ENCODE measurements at places on chromosomes 11 and 22. TPM values are rescaled to one million over a fixed set of nuclear protein-coding genes. Genes with fewer than 3 reads are reported as not detected.

SMC1B gene
- not detected for total RNA-seq

CD3E gene
- not detected for total RNA-seq

BIRC3 gene
- total RNA-seq: 0.50 TPM

TESMIN gene
- 4.9 TPM for total RNA-seq

SLC22A6 gene
- total RNA-seq: not detected

CCDC81 gene
- 3.4 TPM for total RNA-seq

MAPK8IP2 gene
- 0.14 TPM for total RNA-seq

SLC37A2 gene
- total RNA-seq: 3.7 TPM

LRRC75B gene
- 1.2 TPM for total RNA-seq

BRSK2 gene
- 0.35 TPM for total RNA-seq

DNA sequence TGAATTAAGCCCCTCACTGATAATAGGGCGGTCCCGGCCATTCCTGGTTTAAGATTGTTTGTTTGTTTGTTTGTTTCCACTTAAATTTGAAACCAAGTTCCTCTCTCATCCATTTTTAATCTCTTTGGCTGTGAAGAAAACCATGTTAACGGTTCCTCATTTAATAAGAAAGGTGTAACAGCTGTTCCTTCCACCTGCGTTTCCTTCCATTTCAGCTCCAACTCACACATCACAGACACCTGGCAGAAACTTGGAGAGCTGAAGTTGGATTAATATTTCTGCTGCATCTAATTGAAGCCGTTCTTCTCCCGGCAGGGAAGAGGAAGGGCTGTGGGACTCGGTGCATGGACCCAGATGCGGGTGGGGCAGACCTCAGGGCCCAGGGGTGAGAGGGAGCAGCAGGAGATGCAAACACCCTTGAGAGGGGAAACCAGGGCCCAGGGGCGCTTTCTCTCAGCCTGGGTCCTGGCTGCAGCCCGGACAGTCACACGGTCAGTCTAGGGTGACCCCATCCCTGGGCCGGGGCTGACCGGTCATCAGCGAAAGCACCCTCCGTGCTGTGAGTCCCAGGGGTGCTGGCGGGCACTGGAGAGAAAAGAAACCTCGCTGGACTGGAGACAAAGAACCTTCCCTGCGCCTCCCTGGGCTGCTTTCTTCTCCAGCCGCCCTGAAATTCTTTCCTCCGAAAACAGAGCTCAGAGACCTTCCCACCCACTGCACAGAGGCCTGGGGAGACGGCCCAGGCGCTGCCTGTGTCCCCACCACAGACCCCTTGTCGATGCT lies 242.0 kb downstream of the BRD1 start:
- no peak for DNase-seq

- DNase-seq: no peak
These were observed 112.3 kb downstream of the TMPRSS5 start for GRCh38 chr11:113593698-113594308.

DNA sequence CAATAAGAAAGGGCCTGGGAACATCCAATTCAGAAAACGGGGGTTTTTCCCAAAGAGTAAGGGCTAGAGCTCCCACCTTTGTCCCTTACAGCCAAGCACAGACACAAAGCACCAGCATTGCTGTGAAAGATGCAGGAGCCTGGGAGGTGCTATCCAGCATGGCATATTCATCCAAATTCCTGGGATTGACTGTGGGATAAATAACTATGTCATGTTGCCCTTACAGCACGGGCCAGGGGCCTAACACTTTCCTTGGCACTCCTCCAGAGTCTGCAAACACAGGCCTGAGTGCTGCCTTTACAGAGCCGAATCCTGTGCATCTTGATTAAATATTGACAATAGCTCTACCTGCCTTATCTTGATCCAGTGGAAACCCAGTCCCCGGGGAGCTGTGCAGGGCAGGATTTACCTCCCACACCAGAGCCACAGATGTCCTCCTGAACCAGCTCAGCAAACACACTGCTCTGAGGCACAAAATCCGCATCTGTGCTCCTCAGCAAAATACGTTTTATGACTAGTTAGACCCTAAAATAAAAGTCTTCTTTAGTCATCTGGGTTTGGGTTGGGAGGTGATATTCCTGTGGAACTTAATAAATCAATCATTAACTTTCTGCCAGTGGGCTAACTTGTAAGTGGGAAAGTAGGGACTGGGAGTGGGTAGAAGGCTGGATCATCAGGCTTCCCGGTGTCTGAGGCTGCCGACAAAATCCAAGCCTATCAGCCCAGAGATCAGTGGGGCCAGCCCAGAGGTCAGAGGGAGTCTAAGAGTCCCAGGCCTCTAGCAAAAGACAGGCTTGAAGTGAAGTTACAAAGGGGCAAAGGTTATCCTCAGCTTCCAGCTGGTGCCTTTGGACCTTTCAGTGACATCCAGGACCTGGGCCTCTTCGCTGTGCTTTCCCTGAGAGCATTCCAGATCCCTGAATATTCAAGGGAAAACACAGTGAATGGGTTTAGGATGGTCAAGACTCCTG lies 36.5 kb downstream of the POU2AF3 start:
- no peak for DNase-seq

GRCh38 chr11:108825381-108825780 lies 160.5 kb downstream of the DDX10 start:
- DNase-seq: no peak

- no peak for DNase-seq
These were observed 7.6 kb upstream of the CCKBR start for GRCh38 chr11:6251990-6252473.

- no peak for DNase-seq
These were observed 38.0 kb downstream of the HORMAD2 start for GRCh38 chr22:30118291-30118690.

DNA sequence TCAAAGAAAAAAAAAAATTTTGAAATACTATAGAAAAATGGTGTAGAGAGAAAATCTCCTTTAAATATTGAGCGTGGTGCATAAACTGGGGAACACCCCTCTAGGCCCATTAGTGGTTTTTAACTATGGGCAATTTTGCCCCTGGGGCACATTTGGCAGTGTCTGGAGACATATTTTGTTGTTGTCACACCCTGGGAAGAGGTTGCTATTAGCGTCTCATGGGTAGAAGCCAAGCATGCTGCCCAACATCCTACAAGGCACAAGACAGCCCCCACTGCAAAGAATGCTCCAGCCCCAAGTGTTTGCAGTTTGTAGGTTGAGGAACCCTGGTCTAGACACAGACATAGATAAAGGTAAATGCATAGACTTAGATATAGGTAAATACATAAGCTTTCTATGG lies 92.6 kb downstream of the KIAA1671 start:
- DNase-seq: no peak

DNA sequence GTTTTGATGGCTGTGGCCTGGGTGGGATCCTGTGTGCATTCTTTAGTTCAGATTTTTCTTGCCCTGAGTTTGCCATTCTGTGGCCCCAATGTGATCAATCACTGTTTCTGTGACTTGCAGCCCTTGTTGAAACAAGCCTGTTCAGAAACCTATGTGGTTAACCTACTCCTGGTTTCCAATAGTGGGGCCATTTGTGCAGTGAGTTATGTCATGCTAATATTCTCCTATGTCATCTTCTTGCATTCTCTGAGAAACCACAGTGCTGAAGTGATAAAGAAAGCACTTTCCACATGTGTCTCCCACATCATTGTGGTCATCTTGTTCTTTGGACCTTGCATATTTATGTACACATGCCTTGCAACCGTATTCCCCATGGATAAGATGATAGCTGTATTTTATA lies 620 bp downstream of the OR4C16 start:
- DNase-seq: no peak

GRCh38 chr11:34416766-34417165 lies 22.0 kb upstream of the CAT start:
- DNase-seq: no peak

DNA sequence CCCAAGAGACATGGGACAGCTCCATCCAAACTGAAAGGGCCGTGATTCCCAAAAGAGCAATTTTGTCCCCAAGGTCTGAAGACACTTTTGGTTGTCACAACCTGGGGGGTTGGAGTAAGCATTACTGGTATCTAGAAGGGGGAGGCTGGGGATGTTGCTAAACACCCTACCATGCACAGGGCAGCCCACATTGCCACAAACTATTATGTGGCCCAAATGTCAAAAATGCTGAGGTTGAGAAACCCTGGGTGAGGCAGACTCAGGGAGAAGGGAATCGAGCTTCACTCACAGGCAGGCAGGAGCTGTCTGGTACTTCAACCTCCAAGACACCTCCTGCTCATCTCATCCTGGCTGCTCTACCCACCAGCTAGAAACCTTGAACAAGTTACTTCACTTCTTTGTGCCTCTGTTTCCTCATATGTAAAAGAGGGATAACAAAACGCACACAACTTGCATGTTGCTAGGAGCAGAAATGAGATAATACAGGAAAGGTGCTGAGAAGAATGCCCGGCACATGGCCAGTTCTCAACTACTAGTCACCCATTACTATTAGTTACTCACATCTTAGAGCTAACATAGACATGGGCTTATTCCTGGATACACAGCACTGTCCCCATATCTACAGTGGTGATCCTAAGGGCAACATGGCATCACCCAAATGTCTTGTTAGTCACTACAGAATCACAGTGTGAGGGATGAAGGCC lies 8.8 kb downstream of the SERPIND1 start:
- DNase-seq: no peak

DNA sequence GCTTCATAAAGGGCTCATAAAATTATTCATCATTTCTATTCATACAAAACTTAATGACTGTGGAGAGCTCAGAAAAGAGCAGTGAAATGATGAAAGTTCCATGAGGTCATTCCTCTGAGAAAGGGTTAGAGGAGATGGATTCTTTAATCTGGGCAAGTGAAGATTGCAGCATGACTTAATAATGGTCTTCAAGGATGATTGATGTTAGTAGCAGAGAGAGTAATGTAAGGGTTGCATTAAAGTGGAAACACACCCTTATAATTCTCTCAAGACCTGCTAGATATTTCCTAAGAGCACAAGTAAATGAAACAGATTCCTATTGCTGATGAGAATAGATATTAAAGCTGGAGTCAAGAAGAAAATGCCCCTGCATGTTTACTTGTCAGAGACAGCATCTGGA lies 711.6 kb upstream of the ANO5 start:
- DNase-seq: no peak

DNA sequence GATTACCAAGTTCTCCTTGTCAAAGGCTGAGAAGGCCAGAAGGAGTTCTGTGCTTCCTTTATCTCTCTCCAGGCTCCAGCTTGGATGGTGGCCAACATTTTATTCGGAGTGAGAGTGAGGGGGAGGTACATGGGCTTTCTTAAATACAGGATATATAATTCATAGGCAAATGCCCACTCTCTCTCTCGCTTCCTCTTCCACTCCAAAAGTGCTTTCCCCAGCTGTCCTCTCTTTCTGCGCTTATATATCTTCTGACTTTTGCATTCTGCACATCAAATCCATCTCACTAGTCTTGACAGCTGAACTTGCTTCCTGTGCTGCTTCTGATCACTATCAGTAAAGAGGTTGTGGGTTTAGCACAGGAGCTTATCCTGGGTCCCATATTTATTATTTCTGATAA lies 125.4 kb upstream of the ARHGAP20 start:
- DNase-seq: no peak

- no peak for DNase-seq
These were observed 25.2 kb upstream of the KCNJ11 start for GRCh38 chr11:17413414-17414316.

GRCh38 chr11:115199481-115200069 lies 304.6 kb downstream of the CADM1 start:
- DNase-seq: no peak

GRCh38 chr11:110522471-110522870 lies 92.7 kb downstream of the FDX1 start:
- no peak for DNase-seq

DNA sequence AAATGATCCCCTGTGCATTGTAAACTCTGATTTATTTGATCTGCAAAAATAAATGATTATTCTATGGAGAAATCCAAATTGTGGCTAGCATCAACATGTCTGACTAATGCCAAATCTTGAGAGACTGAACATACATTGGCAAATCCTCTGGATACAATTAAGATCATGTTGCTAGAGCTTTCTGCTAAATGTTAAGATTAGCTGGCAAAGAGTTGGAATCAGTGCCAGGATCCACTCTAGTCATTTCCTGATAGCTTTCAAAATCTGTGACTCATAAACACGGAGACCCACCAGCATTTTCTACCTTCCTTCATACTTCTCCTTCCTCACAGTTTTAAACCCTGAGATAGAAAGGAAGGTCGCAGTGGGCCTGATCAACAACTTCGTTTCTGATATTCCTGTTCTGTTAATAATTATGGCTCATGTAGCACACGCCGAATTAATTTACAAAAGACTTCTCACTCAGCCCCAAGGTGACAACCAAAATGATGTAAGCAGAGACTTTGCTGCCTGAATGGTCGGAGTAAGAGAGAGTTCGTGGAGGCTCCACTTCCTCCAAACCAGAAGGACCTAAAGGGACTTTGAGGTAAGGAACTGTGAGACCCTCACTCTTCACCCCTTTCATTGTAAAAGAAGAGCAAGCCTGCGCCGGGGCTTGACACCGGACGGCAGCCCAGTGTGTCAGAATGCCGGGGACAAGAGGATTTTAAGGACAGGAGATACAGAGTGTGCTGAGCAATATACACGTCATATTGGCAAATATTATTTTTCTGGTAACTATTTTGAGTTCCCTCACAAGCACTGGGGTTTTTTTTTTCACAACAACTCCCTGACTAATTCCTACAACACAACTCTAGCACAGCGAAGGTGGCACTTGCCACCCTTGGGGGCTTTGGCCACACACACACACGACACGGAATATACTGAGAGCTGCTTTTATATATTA lies 42.0 kb downstream of the SERPINH1 start:
- DNase-seq: peak; percentile 87

DNA sequence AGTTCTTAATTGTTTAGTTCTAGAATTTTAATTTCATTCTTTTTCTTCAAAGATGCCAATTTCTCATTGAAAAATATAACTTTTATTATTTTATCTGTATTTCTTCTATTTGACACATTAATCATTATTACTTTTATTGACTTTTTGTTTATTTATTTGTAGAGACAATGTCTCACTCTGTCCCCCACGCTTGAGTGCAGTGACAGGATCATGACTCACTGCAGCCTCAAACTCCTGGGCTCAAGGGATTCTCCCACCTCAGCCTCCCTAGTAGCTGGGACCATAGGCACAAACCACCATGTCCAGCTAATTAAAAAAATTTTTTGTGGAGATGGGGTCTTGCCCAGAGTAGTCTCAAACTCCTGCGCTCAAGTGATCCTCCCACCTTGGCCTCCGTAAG lies 30.3 kb upstream of the FBLN1 start:
- no peak for DNase-seq

DNA sequence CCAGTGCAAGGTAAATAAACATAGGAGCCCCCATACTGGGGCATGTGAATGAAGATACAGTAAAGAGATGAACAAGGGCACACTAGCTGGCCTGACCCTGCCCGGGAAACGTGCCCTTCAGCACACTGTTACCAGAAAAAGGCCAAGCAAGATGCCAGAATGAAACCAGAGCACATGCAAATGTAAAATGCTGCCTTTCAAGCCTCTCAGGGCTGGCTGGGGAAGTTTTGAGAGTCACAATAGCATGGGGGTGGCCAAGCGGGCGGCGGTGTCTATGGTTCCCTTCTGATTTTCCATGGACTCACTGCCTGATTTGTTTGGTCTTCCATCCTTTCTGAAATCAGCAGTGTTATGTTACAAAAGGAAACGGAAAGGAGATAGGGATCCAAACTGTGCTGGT lies 18.9 kb upstream of the SUSD2 start:
- DNase-seq: no peak

GRCh38 chr11:48093323-48093722 lies 113.0 kb downstream of the PTPRJ start:
- no peak for DNase-seq
